ENCODE measurements at places on chromosomes 12 and 14.

- DNase-seq: no peak
These were observed 65.2 kb upstream of the MANSC4 start for GRCh38 chr12:27845187-27845586.

GRCh38 chr14:69518289-69519101, 34.0 kb downstream of the PLEKHD1 start:
- DNase-seq: no peak

GRCh38 chr14:25041484-25041883, 8.5 kb downstream of the STXBP6 start:
- no peak for DNase-seq

- DNase-seq: no peak
These were observed 272.5 kb downstream of the C12orf50 start for GRCh38 chr12:87756721-87757120.

DNA sequence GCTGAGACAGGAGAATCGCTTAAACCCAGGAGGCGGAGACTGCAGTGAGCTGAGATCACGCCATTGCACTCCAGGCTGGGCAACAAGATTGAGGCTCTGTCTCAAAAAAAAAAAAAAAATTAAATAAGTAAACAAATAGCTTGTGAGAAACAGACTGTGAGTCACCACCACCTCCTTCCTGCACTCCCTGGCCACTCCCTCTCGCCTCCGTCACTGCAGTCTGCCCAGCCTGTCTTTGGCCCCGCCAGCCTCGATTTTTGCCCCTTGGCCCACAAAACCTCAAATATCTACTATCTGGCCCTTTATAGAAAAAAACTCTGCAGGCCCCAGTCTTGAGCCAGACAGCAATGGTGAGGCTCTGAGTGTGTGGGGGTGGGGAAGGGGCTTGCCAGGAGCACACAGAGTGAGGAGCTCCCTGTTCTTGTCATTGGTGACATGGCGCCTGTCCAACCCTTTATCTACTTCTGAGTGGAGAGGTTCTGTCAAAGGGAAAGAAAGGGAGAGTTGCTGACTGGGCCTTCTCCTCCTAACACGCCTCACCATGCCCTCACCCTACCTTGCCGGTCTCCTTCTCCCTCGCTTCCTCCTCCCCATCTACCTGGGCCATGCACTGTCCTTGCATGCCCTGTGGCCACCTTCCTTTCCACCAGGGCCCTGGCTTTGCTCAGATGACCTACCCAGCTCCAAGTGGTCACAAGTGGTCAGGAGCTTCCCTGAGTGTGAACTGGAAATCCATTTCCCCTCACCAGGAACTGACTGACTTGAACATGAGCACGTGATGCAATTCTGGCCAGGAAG, 22.1 kb downstream of the LGMN start:
- no peak for DNase-seq

GRCh38 chr12:45338272-45338671, 122.4 kb downstream of the ANO6 start:
- no peak for DNase-seq

DNA sequence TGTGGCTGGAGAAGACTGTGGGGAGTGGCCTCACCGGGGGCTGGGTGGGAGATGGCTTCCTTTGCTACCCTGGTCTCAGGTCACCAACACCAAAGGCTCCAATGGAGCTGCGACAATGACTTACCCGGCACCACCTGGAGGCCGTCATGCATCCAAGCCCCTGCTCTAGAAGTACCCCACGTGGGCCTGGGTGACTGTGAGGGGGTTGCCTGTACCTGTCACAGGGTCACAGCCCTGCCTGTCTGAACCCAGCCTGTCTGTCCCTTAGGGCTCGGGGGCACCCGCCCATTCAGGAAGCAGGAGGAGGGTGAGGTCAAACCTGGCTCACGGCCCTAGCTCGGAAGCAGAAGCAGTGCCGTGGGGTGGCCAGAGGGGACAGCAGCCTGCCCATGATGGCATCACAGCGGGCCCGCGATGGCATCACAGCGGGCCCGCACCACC, 18.9 kb downstream of the ABCB9 start:
- no peak for DNase-seq

GRCh38 chr12:693934-694533, 30.8 kb upstream of the NINJ2 start:
- DNase-seq: no peak

DNA sequence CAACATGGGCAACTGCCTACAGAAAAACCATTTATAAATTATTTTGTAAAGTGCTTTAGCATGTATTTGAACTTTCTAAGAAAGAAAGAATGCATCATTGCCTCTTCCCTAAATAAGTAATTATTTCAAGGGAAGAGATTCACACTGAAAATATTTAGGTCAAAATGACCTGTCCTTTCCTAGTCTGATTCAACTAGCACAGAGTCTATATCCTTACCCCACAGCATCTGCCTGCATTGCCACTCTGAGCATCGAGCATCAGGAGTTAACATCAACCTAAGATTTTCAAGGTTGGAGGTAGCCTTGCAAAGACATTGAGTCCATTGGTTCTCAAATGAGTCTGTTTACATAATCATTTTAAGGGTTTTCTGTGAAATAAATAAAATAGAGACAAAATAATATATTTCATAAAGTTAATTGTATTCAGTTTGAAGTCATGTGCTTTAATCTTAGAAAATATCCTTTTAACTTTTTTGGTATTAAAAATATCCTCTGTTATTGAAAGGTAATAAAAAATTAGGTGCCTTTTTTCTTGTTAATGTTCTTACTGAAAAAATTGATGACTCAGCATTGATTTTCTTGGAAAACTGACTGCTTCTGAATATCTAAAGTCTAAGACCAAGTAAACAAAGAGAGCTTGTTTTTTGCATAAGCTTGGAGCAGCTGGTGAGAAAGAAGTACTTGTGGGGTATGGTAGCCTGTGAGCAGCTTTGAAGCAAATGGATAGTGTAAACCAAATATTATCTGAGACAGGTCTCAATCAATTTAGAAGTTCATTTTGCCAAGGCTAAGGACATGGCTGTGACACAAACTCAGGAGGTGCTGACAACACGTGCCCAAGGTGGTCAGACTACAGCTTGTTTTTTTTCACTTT, 269.0 kb upstream of the CLEC14A start:
- no peak for DNase-seq

- no peak for DNase-seq
These were observed 24.3 kb downstream of the VCPKMT start for GRCh38 chr14:50092006-50092555.

DNA sequence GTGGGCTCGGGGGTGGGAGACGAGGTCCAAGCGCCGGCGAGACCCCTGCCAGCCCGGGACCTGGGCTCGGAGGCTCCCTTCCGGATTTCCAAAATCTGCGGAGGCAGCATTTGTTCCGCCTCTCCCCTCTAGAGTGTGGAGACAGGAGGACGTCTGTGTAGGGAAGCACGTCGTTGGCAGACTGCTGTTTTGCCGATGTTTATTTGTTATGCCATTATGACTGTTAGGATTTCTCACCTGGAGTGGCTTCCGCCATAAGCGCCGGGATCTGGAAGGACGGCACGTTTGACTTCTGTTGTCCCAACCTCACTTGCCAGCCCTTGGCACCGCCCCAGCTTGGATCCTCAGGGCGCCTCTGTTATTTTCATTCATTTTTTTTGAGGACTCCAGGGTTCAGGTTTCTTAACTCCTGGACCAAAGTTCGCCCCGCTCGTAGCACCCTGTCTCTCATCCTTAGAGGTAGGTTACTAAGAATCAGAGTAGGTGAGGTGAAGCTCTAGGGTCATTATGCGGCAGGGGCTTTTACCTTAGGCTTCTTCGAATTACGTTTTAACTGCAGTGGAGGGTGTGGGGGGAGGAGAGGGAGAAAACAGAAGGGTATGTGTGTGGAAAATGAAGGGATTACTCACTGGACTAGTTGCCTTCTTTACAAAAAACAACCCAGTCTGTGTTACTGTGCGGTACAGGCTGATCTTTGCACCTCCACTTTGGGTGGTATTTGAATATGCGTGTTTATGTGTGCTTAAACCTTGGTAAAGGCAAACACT, 547 bp upstream of the PYGL start:
- peak; percentile 32 for DNase-seq

- DNase-seq: no peak
These were observed 1.1 kb upstream of the RIOX1 start for GRCh38 chr14:73489481-73490175.

DNA sequence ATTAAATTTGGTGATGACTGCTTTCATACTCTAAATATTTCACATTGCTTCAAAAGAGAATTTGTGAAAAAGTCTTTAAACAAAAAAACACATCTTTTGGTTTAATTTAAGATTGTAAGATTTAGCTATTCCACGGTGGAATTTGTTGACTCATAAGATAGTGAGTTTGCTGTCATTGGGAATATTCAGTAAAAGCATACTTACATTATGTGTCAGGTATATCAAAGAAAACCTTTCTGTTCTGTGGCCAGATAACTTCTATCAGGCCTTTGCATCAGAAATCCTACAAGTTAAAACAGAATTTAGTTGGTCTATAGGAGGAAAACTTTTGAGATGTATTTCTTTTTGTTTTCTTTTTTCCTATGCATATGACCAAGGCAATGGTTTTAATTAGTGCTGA, 148.8 kb upstream of the E2F7 start:
- DNase-seq: no peak

GRCh38 chr14:24270537-24271133, 762 bp downstream of the RABGGTA start:
- no peak for DNase-seq

- no peak for DNase-seq
These were observed 90.4 kb downstream of the RBM19 start for GRCh38 chr12:113875691-113876090.

GRCh38 chr14:22630486-22630885, 13.7 kb downstream of the OR6J1 start:
- no peak for DNase-seq

DNA sequence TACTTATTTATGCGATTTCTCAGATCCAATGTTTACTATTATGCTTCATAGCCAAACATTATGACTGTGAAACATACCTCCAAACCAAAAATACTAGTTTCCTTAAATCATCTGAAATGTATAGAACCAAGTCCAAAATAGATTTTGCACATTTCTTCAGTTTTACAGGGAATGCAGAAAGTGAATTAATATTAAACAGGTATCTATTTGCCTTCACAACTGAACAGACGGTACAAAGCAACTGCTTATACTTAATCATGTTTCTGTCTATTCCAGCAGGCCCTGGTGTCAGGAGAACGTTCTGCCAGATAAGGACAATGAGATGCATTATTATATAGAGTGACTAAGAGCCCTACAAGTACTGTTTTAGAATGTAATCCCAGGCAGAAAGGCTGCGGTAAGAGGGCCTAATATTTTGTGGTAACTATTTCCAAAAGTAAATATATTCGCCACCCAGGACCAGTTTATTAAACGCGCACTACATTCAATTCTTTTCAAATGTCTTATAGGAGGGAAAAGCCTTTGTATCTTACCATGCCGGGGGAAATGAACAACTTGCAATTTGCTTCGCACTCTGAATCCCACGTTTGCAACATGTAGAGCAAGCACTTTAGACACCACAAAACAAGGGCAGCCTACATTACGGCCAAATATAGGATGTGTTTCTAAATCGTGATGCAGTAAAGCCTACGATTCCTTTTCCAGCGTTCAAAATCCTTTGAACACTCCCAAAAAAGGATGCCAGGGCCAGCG, 1.5 kb downstream of the CORO1C start:
- peak; percentile 22 for DNase-seq

- no peak for DNase-seq
These were observed 83.1 kb downstream of the SH2B3 start for GRCh38 chr12:111488798-111489197.

DNA sequence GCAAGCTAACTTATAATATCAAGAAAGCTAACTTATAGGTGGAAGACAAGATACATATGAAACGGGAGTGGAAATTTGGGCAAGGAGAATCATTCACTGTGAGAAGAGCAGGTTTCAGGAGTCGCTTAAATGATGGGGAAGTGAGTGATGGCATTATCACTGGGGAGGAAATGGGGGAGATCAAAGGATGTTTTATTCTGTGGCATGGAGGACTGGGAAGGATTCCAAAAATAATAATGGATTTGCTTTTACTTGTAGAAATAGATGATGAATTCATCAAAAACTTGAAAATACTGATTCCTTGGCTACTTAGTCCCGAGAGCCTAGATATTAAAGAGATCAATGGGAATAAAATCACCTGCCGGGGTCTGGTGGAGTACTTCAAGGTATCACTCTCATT, 47.8 kb downstream of the SAV1 start:
- DNase-seq: no peak

DNA sequence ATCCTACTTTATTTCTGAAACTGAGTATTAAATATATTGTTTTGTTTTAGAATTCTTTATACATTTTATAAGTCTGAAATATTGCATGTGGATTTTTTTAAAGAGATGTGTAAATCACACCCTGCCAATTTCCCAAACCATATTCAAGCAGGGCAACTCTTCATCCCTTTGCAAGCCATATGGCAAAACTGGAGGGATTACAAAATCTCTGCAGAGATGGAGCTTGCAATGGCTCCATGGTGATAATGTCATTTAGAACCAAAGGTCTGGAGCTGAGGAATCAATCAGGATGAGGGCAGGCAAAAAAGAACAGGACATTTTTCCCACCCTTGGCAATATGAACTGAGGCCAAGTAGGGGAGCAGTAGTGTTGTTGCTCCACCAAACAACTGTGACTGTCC, 173.4 kb downstream of the BMP4 start:
- no peak for DNase-seq

GRCh38 chr12:92771001-92771400, 68.2 kb downstream of the PLEKHG7 start:
- DNase-seq: no peak

DNA sequence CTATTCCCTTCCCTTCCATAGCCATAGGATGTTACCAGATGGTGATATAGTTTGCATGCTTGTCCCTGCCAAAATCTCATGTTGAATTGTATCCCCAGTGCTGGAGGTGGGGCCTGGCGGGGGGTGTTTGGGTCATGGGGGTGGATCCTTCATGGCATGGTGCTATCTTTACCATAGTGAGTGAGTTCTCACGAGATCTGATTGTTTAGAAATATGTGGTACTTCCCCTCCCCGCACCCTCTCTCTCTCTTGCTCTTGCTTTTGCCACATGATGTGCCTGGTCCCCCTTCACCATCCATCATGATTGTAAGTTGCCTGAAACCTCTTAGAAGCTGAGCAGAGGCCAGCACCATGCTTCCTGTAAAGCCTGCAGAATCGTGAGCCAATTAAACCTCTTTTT, 181.3 kb downstream of the CAND1 start:
- no peak for DNase-seq

DNA sequence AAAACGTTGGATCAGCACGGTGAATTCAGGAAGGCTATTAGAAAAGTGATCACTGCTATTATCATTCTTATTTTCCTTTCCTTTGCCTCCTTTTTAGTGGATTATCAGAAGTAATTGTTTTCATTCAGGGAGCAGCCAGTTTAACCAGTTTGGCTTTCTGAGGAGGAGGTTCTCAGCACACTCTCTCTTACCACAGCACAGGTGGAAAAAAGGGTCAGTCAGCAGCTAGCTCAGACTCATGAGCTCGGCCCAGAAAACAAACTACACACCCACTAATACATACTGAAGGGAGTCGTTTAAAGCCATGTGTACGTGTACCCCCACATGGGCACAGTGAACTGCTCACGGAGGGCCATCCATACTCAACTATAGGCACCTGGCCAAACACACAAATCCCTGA, 23.2 kb upstream of the MAGOHB start:
- DNase-seq: no peak

Data from NCI-H446 treated with DMSO at 0.1 percent for 48 hours (cell line).